ENCODE measurements at places on chromosomes 16 and 17.

DNA sequence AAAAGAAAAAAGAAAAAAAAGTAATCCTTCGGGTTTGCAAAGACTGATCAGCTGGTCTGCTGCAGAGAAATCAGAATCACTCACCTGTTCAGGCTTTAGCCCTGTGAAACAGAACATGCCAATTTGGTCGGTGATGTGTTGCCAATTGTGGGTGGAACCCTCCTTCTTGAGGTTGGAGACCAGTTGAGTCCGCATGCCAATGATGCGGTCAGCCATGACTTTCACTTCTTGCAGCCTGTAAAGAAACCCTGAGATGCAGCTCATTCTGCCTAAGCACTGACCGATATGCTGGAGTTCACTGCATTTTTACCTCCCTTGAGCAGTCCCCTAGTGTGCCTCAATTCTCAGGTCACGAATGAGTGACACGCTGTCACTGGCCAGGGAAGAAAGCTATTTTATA is 24.8 kb upstream of the SLC38A7 start:
- DNase-seq = no peak

DNA sequence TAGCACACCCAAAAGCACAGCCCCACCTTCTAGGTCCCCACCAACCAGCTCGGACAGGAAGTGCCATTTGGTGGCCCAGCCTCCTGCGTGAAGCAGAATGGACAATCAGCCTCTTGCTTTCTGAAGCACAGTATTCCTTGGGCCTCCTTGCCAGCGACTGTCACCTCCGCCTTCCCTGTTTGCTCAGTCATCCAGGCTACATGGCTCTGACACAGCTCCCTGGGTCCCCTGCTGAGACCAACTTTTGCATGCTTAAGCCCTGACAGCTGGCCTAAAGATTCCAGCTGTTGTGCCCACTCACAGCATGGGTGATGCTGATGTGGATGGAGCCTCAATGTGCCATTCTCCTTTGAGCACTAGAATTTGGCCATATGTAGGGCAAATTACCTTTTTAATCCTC is 4.5 kb upstream of the CACNG5 start:
- DNase-seq = no peak

- no peak for DNase-seq
Measured at GRCh38 chr17:41777574-41778188, 8.8 kb downstream of the JUP start.

- DNase-seq = no peak
Measured at GRCh38 chr16:86752582-86753175, 174.3 kb downstream of the FOXL1 start.

GRCh38 chr16:48352648-48353390 is 32.4 kb downstream of the SIAH1 start:
- no peak for DNase-seq

DNA sequence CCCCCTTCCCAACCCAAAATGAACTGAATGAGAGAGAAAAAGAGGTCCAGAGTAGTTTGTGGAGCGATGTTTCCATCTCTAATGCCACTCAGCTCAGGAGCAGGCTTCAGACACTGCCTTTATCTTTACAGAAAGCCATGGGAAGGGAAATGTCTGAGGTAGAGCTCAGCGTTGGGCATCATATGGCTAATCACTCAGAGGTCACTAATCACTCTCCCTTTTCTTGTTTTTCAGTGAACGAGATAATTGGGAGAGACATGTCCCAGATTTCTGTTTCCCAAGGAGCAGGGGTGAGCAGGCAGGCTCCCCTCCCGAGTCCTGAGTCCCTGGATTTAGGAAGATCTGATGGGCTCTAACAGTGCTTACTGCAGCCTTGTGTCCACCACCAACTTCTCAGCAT is 9.8 kb downstream of the ESRP2 start:
- no peak for DNase-seq

GRCh38 chr16:11094857-11095565 is 150.6 kb downstream of the CLEC16A start:
- DNase-seq = peak; percentile 61

Data from activated naive CD4-positive, alpha-beta T cell treated with anti-CD3 and anti-CD28 coated beads for 36 hours (primary cell).